ENCODE measurements at places on chromosomes 1 and 21.

DNA sequence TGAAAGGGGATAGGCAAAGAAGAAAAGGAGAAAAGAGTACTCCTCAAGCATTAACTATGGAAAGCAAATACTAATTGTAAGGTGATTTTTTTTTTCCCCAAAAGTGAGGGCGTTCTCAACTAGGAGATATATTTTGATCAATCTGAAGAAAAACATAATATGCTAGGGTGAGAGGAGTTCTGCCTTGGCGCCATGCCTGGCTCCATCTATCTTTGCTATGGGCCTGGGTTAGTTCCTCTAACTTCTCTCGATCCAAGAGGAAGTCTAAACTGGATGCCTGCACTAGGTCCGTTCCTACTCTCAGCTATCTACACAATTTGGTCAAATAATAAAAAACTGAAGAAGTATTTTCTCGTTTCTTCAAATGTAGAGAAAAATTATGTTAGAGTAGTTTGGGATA is 20.5 kb downstream of the CNN3 start:
- no peak for DNase-seq

DNA sequence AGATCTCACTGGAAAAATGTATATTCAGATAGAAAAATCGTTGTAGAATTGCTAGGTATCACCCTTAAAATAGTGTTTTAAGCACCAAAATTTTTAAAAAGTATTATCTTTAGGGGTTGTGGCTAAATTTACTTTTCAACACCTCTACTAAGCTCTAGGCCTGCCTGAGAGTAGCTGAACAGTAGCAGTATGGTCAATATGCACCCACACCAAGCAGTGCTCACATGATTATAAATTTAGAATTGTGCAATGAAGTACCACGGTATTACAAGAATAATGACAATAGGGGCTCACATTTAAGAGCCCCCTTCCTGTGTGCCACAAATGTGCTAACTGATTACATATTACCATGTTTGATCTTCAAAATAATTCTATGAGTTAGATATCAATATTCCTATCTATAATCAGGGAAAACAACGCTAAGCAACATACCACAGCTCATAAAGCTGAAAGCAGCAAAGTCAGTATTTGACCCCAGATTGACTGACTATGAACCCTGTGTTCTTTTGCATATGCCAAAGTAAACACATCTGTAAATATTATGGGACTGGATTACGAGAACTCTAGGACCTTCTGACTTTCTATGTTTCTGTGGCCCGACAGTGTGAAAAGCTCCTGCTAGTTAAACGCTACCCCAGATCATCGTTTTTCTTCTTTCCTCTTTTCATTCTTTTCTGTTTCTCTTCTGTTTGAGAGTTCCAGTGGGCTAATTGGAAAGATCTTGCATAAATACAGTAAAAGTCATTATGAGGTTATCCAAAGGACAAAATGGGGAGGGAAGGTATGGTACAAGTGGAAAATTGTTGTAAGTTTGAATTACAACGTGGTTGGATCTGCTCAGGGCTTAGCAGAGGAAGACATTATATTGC is 201.1 kb upstream of the C1orf87 start:
- no peak for DNase-seq

DNA sequence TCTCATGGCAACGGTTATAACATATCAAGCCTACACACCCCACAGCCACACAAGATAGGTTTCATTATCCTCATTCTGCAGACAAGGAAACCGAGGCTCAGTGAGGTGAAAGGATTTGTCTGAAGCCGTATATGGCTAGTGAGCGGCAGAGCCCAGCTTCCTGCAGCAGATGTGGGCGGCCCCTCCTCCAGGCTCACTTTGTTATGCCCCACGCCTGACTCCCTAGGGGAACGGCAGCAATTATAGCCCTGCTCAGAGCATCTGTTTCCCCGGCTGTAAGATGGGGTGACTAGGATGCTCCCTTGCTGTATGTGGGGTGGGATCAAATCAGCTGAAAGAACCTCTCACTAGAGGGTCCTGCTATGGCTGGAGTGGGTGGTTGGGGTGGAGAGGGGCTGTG is 22.1 kb downstream of the GRHL3 start:
- no peak for DNase-seq

DNA sequence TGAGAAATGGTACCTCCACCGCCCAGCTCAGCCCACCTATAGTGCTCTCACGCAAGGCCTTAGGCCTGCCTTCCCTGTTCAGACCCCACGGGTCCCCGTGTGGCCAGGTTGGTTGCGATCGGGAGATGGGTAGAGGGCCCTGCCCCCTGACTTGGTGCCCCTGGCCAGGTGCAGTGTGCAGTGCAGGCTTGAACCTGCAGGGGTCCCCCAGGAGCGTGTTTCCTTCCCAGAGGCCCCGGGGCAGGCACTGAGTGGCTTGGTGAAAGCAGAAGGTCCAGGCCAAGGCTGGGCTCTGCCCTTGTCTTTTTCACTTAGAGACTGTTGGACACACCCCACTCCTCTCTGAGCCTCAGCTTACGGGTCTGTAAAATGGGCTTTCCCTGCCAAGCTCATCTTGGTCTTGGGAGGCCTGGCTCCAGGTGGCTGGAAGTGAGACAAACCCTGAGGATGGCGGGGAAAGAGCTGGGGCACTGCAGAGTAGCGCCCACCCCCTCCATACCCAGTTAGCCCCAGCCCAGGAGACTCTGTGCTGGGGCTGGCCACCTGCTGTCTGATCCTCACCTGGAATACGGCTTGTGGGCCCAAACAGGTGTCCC is 9.3 kb upstream of the HES5 start:
- DNase-seq = no peak

- DNase-seq = no peak
Measured at GRCh38 chr1:101993710-101994109, 3.0 kb downstream of the OLFM3 start.

DNA sequence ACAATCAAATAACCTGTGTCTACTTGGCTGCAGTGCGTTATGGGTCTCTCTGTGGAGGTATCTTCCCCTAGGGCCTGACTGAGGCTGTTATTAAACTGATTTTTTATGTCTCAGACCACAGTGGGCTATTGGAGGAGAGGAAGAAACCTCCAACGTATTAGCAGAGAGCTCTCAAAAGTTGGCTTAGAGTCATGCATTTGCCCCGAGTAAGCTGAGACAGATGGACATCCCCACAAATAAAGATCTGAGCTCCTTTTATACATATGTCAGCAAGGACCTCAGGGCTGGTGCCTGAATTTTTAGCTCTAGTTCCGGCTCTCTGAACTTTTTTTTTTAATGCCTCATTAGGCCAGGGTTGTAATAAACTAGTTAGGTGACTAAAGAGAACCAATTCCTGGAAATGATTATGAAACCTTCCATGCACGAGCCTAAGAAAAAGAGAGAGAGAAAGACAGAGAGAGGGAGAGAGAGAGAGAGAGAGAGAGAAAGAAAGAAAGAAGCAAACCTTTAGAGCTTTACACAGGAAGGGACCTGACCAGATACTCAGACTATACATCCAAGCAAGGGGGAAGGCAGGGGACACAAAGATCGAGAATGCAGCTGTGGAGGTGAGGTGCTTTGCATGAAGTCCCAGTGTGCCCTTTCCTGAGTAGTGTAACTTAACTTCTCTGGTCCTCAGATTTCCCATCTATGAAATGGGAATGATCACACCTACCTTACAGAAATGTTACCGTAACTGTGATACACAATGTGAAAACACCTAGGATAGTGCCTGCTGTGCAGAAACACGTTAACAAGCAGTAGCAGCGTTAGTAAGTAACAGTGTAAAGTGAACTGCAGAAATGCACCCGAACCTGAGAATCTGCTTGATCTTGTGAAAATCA is 8.4 kb upstream of the PIGR start:
- DNase-seq = no peak

DNA sequence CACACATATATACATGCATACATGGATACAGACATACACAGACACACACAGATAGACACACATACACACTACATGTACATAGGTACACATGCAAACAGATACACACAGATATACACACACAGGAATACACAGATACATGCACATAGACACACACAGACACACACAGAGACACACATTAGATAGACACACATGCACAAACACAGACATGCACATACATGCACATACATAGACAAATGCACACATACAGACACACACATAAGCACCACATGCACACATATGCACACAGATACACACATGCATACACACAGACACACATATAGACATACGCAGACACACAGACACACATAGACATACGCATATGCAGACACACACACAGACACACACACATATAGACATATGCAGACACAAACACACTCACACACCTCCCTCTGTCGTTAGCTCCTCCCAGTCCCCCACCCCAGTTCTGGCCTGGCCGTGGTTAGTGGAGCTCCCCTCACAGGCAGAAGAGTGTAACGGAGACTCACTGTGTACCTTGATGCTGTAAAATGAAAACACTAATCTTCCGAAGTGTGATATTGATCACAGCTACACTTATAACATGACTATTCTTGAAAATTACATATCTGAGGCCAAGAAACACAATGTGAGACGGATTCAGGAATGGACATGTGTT is 7.6 kb downstream of the UBASH3A start:
- DNase-seq = no peak

DNA sequence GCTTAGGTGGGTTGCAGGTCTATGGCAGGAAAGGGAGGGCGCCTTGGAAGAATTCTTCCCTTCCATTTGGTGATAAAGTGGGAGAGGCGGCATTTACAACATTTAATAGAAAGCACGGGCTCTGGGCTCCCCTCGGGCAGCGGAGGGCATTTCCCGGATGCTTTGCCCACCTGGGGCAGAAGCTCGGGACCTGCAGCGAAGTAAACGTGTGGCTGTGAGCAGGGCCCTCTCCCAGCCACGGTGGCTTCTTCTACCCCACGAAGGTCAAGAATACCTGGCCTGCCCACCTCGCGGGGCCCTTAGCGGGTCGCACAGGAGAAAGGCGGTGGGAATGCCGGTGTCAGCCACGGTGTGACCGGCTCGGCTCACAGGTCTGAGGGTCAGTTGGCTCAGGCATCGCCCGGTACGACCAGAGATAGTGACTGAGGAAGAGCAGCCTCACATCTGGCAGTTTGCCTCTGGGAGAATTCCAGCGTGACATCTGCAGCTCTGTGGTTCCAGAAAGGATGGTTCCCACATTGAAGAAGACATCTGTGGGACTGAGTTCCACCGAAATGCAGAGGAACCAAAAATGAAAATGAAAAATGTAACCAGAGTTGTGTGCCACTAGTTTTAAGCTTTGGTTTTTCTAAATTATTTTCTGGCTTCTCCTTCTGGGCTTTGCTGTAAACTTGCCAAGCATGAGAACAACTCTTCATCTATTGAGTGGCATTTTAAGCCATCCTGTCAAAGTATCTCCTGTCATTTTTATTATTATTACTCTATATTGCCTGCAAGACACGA is 720 bp upstream of the F3 start:
- no peak for DNase-seq

DNA sequence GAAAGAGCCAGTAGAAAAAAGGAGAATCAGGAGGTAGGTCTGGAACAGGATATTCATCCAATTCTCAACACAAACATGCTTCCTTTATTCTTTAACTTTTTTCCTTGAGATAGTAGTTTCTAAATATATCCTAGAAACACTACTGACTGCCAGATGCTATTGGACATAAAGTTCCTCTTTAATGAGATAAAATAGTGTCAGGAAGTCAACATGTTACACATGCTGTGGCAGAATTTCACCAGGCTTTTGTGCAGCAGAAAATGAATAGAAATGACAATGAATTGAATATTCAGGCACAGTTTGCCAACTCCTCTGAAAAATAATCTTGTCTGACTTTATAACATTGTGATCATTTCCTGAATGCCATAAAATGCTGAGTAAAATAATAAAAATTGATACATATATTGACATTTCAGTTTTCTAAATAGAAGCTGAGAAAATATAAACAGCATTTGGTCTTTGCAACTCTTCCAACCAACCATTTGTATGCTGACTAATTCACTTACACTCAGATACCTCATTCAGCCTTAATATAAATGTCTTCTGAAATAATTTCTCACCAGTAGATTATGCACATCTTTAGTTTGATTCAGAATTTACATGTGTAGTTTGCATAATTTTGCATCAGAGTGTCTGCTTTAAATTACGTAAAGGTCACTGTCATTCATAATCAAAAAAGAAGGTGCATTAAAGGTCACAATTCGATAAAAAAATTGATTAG is 486.1 kb upstream of the ADGRL2 start:
- DNase-seq = no peak

DNA sequence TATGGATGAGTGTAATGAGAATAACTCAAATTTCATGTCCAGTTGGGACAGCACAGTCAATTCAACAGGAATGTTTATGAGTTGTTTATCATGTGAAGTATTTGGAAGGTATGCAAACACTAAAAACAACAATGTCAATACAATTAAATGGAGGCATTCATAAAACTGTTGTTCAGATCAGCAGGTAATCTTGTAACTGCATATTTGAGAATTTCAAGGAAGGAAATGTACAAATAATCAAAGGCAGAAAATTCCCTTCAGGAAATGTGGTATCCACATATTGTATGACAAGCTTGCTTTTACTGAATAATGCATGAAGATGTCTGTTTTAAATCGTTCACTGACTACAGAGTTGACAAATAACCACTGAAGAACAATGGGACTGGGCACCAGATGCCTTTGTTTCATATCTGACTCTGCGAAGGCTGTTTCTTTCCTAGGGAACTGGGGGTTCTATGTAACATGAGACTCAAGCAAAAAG is 198.3 kb downstream of the LTN1 start:
- no peak for DNase-seq

- DNase-seq = no peak
Measured at GRCh38 chr1:109761227-109762038, 2.3 kb downstream of the EPS8L3 start.

DNA sequence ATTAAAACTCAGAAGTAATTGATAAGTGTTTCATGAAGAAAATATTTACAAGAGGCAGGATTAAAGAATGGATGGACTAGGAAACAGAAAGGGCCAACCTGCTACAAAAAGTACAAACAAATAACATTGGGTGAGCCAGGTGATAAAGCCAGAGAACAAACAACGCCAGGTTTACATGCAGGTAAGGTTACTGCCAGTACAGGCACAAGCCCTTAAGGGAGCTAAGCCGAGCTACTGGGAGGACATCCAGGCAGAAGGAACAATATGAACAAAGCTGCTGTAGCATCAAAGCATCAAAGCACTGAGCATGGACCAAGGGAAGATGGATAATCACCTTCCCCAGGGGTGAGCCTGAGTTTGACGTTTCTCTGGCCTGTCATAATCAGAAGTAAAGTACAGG is 380.7 kb downstream of the SEC16B start:
- no peak for DNase-seq

- no peak for DNase-seq
Measured at GRCh38 chr1:104906141-104906540, 1156.4 kb downstream of the AMY1C start.

GRCh38 chr1:147613506-147613905 is 56.8 kb downstream of the ACP6 start:
- DNase-seq = no peak

DNA sequence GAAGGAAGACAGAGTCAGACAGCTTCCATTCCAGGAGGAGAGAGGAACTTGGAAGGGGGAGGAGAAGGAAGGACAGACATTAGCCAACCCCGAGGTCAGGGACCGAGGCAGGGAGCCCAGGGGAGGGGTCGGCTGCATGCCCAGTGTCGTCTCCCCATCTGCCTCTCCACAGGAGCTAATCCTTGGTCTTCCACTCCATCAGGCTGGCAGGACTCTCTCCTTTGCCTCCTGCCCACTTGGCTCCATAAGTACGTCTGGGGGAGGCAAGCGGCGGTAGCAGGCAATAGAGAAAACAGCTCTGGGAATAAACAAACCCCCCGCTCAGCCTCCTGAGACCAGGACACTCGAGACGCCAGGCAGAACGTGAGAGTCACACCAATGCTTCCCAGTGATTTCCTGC is 71.3 kb downstream of the GRIK3 start:
- no peak for DNase-seq

- no peak for DNase-seq
Measured at GRCh38 chr1:26403656-26404055, 7.0 kb upstream of the LIN28A start.

- DNase-seq = no peak
Measured at GRCh38 chr1:154575951-154576566, 8.5 kb downstream of the CHRNB2 start.
